ENCODE measurements at places on chromosomes 13 and 19.

DNA sequence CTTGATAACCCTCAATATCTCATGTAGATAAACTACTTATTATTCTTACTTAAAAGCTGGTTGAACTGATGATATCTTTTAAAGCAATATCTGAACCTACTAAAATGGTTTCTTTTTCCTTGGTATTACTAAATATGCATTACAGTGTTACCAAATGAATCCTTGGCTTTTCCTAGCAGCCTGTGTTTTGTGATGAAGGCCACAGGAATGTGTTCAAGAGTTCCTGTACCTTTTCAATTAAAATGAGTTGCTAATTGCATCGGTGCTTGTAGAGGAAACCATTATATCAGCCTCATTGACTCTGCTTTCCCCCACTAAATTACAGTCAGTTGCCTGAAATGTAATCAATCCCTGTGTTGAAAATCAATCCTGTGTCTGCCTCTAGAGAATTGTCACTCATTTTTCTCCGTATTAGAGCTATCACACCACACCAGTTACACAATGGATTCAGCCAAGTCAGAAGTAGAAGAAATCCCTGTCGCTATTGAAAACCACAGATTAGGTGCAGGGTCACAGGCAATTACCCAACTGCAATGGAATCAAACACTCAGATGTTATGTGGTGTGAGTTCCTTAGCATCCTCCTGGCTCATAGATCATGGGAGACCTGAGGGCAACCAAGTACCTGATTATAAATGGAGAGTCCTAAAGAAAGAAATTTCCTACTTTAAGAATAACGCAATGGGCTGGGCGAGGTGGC, 13.3 kb downstream of the FAM216B start:
- no peak for DNase-seq

GRCh38 chr19:8459095-8459494, 14.3 kb downstream of the HNRNPM start:
- DNase-seq: no peak

- no peak for DNase-seq
Observed at GRCh38 chr13:106036870-106037269, 498.6 kb downstream of the EFNB2 start.

DNA sequence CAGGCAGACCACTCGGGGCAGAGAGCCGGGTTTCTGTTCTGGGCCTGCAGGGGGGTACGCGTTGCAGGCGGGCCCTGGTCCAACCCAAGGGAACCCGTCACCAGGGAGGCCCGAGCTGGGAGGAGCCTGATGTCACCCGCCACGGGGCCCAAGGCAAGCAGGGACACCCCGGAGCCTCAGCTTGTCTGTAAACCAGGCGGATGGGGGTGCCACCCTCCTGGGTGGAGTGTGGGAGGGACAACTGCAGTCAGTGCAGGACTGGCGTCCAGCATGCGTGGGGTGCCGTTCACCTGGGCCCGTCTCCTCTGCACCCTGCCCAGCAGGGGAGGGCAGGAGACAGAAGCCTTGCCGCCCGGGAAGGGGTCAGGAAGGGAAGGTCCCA, 7.0 kb downstream of the CACTIN start:
- DNase-seq: no peak

GRCh38 chr13:33639626-33640080, 178.3 kb upstream of the RFC3 start:
- DNase-seq: no peak

- DNase-seq: no peak
Observed at GRCh38 chr13:75360170-75360569, 121.8 kb downstream of the TBC1D4 start.

- no peak for DNase-seq
Observed at GRCh38 chr13:48679941-48680680, 26.4 kb downstream of the CYSLTR2 start.

GRCh38 chr19:28456252-28456651, 756.7 kb downstream of the UQCRFS1 start:
- no peak for DNase-seq

DNA sequence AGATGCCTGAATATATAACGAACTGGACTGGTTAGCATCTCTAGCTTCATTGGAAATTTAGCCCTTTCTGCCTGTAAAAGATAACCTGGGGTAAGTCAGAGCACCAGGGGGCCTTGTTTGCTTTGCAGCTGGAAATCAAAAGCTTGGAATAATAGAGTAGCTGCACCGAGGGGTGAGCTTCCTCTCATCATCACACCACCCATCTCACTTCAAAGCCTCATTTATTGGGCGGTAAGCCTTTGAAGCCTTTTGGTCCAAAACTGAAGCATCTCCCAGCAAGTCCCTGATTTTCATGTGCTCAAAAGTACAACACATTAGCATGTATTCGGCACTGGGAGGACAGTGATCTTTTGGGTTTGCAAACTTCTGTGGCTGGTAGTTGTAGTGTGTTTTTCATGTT, 405.1 kb downstream of the FOXO1 start:
- no peak for DNase-seq

- DNase-seq: no peak
Observed at GRCh38 chr19:12800923-12801465, 606 bp downstream of the PRDX2 start.

DNA sequence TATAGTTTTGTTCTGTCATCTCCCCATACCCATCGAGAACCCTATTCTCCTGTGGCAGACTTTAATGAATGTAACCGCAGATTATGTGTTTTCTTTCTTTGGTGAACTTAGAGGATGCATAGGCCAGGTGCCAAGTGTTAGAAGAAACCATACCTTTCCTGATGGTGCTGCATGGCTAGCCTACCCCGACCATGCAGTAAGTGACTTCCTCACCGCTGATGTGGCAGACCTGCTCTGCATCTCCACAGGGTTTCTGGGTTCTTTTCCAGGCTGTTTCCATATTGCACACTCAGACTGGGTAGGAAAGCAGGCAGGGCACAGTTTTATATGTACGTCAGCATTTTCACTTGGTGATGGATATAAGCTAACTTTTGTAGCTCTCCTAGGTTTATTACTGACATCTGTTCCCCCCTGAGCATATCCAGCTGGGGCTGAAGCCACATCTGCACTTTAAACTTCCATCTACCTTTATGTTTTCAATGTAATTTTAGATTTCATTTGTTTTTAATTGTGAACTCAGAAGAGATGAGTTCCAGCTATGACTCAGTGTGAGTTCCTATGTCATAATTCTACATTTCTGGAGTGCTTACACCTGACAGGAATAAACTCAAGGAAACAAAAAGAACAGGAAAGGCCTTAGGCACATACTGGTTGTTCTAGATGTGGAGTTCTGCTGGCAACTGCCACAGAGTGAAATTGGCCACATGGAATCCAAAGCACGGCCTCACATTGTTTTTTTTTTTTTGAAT, 42.3 kb downstream of the LRCH1 start:
- DNase-seq: no peak

GRCh38 chr19:16446724-16447368, 24.9 kb downstream of the EPS15L1 start:
- DNase-seq: peak; percentile 28

- DNase-seq: no peak
Observed at GRCh38 chr13:93775507-93776108, 549.0 kb downstream of the GPC6 start.

GRCh38 chr13:59318320-59318930, 845.3 kb downstream of the DIAPH3 start:
- DNase-seq: peak; percentile 78

DNA sequence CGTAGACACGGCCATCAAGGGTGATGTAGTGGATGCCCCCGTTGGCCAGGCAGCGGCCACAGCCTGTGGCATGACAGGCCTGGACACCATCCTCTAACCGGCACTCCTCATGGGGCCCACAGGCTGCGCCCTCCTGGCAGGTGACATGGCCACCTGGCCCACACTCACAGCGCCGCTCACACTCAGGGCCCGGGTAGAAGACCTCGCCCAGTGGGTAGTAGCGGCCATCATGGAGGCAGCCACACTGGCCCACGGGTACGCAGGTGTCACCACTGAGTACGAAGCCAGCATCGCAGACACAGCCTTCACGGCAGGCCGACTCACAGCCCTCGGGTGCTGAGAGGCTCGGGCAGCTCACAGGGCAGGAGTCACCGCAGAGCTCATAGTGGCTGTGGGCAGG, 27.2 kb upstream of the FBL start:
- no peak for DNase-seq

DNA sequence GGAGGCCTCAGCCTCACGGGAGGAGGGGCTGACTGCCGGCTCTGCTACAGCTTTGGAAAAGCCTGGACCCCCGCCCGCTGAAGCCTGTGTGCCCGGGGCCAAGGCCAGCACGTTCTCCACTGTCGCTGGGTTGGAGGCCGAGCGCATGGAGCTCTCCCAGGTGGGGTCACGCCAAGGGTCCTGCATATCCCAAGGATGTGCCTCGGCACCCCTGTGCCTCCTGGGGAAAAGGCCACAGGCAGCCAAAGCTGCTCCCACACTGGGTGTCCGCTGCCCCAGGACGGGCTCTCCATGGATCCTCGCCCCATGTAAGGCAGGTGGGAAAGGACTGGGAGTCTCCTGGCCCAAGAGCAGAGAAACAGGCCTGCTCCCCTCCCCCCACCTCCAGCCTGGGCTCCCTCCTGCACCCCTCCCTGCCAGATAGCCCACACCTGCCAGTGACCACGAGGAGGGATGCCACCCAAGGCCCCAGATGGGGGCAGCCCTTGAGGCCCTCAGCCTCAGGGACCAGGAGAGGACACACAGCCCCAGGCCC, 64.0 kb downstream of the MLLT1 start:
- no peak for DNase-seq

DNA sequence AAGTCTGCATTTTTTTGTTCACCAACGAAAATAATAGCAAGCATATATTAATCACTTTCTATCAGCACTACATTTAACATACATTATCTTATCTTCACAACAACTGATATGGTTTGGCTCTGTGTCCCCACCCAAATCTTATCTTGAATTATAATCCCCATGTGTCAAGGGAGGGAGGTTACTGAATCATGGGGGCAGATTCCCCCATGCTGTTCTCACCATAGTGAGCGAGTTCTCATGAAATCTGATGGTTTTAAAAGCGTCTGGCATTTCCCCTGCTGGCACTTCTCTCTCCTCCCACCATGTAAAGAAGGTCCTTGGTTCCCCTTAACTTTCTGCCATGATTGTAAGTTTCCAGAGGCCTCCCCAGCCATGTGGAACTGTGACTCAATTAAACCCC, 235.7 kb upstream of the RXFP2 start:
- DNase-seq: no peak

DNA sequence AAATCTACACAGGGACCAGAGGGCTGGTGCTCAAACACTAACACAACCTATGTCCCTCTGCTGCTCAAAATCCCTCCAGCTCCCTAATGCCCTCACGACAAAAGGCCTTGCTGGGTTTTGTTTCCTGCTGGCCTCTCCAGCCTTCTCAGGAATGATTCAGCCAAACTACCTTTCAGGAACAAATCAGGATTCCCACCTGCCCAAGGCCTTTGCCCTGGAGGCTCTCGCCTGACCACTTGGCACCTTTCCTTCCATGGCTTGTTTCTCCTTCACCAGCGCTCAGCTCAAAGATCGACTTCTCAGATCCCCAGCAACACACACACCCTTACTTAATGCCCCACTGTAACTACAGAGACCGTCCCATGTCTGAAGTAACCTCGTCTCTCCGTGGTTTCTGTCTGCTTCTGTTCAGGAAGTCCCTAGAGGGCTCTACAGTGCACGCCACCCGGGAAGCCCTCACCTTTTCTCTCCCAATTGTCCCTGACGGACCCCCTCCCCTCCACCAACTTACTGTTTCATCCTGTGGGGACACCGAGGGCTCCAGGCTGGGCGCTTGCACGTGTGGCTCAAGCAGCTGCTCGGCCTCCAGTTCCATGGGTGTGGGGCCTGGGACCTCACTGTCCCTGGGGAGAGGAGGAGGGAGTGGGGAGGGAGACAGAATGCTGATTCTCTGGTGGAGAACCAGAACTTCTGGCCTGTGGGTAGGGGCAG, 3.2 kb upstream of the SIX5 start:
- DNase-seq: no peak

GRCh38 chr13:51679616-51680015, 95.4 kb downstream of the WDFY2 start:
- no peak for DNase-seq

DNA sequence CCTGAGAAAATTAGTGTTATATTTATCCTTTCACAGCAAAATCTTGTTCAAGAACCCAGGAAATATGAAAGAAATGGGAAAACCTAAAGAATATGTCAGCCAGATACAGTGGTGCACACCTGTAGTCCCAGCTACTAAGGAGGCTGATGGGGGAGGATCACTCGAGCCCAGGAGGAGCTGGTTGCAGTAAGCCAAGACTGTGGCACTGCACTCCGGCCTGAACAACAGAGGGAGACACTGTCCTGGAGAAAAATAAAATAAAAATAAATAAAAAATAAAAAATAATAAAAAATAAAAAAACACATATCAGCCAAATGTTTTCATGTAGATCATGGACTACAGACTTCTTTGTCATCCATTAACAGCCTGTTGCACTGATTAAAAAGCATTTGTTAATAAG, 244.8 kb upstream of the KLHL1 start:
- no peak for DNase-seq

- no peak for DNase-seq
Observed at GRCh38 chr13:31321457-31321856, 121.7 kb downstream of the B3GLCT start.

DNA sequence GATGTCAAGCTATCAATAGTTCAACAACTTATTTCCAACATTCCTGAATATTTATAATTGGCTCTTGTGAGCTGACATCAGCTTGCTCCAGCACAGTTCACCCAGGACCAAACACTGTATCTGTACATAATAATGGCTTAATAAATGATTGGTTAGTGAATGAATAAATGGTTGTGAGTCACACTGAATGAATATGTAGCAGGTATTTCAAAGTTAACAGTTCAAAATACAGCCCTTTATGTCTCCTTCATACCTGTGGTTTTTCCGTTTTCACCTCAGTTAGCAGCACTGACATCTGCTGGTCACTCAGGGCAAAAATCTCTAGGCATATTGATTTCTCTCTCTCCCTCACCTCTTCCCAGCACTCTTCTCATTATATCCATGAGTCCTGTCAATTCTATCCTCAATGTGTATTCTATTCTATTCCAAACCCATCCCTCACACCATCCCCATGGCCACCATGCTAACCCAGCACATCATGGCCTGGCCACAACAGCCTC, 76.3 kb downstream of the PEG3 start:
- no peak for DNase-seq

GRCh38 chr13:100544866-100545683, 43.5 kb downstream of the GGACT start:
- DNase-seq: no peak

DNA sequence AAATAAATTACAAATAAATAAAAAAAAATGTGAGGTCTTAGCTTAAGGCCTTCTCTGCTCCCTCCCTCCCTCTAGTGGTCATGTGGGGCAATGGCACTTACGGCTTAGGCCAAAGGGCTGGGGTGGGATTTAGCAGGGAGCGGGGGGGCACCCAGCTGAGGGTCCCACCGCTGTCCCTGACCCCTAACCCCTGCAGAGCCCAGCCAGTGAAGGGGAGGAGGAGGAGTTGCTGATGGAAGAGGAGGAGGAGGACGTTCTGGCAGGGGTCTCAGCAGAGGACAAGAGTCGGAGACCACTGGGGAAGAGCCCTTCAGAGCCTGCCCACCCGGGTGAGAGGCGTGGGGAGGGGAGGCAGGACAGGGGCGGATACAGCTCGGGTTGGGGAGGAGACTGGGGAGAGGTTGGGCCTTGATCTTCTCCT, 9.3 kb downstream of the MPND start:
- peak; percentile 76 for DNase-seq

Measured in HAP-1 (cell line).